ENCODE measurements at places on chromosomes 12 and 14.

DNA sequence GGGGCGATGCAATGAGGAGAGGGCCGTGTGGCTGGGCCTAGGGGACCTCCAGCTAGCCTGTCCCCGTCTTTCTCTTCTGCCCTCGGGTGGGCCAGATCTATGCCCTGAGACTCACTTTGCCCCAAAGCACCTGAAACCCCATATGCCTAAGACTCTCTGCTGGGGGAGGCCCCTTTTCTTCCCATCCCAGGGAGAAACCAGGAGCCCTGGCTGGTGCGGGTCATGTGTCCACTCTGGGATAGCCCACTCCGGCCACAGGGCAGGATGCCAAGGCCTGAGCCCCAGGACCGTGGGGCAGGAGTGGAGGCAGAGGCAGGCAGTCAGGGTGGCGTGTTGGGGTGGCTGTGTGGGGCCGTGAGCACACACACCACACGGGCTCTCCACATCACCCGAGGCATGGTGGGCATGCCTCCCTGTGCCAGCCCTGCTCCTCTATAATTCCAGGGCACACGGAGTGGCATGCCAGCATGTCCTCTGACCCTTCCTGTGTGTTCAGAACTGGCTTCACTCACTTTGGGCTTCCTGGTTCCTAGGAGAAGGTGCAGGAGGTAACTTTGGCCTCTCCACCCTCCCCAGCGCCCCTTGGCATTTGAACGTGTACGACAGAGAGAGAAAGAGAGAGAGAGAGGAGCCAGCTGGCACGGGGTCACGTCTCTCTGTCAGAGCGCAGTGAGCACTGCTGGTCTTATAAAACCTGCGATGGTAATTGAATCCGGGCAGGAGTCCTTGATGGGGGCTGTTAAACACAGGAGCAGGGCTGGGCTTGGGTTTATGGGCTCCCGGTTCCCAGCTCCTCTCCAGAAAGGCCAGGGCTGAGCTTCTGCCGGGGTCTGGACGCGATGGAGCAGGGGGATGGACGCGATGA, 144.2 kb downstream of the KIF26A start:
- no peak for DNase-seq

GRCh38 chr12:71354871-71355270, 84.7 kb upstream of the LGR5 start:
- no peak for DNase-seq

DNA sequence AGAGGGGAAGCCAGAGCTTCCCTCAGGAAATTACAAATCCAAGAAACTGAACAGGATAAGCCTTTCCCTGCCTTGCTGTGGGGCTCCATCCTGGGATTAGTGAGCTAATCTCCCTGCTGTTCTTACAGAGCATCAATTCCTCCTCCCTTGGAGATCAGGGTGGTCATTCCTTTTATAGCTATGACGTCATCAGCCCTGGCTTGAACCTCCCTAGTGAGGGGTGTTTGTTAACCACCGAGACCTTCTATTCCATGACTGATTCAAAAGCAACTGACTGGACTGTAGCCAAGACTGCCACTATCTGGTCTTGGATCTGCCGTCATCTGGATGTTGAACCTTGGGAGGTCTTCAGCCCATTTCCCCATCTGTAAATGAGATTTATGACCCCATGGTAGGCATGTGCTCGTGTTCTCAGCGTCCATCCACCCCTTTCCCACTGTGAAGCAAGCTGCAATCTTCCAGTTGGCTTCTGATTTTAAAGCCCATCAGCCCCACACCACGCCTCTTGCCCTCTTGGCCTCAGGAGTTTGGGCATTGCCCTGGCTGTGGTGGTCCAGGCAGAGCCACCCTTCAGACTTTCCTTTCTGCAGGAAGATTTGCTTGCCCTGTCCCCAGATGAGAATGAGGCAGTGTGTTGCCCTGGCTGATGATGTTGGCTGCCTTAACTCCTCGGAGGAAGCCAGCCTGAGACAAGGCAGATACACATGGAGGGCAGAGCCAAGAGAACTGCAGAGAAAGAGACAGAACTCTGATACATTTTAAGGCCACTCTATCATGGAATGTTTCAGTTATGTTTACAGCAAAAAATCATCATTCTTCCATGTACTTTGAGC, 59.6 kb upstream of the ACTN1 start:
- no peak for DNase-seq

GRCh38 chr12:46517579-46517962, 145.0 kb upstream of the SLC38A2 start:
- no peak for DNase-seq
